ENCODE measurements at places on chromosomes 7 and 10.

GRCh38 chr7:68216051-68216450 lies 1219.4 kb downstream of the TYW1 start:
- DNase-seq: no peak

GRCh38 chr7:140230516-140230860 lies 53.7 kb upstream of the KDM7A start:
- DNase-seq: no peak

- no peak for DNase-seq
Observed at GRCh38 chr10:78383378-78384048, 349.9 kb downstream of the RPS24 start.

GRCh38 chr7:47333959-47334358 lies 248.0 kb downstream of the TNS3 start:
- DNase-seq: no peak

DNA sequence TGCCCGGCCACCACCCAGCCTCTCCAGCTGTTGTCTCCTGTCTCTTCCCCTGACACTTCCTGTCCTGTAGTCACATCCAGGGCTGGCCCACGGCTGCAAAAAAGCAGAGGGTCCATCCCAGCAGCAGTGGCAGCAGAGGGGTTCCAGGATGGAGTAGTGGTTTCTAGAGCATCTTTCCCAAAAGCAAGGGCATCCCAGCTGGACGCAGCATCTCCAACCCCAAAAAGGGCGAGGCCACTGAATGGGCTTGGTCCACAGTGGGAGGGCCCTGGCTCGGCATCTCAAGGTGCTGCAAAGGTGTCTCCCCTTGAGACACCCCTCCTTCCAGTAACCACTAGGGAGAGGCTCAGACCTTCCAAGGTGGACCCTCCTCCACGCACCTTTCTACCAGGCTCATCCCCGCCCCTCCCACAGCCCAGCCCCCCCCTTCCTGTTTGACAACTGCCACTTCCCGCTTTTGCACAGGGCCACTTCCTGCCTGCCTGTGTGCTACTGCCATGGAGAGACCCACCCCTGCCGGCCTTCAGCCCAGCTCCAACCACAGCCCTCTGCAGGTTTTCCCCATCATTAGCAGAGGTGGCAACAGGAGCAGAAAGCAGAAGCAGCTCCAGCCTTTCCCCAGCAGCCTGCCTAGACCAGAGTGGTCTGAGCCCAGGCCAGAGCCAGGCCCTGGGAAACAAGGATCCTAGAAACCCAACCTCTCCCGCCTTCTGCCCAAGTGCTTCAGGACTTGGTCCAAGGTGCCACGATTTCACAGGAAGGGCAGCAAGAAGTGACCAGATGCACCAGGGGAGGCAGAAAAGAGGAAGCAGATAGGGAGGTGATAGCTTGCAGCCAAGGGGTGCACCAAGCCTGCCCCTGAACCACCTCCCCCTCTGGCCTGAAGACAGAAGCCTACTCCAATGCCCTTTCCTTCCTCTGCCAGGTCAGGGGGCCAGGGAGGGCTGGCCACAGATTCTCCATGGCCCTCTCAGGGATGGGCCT lies 8.6 kb downstream of the CAMK2G start:
- DNase-seq: no peak

- DNase-seq: no peak
Observed at GRCh38 chr7:65892835-65893234, 20.0 kb downstream of the VKORC1L1 start.

GRCh38 chr7:112876877-112877276 lies 86.7 kb upstream of the TMEM168 start:
- DNase-seq: no peak

DNA sequence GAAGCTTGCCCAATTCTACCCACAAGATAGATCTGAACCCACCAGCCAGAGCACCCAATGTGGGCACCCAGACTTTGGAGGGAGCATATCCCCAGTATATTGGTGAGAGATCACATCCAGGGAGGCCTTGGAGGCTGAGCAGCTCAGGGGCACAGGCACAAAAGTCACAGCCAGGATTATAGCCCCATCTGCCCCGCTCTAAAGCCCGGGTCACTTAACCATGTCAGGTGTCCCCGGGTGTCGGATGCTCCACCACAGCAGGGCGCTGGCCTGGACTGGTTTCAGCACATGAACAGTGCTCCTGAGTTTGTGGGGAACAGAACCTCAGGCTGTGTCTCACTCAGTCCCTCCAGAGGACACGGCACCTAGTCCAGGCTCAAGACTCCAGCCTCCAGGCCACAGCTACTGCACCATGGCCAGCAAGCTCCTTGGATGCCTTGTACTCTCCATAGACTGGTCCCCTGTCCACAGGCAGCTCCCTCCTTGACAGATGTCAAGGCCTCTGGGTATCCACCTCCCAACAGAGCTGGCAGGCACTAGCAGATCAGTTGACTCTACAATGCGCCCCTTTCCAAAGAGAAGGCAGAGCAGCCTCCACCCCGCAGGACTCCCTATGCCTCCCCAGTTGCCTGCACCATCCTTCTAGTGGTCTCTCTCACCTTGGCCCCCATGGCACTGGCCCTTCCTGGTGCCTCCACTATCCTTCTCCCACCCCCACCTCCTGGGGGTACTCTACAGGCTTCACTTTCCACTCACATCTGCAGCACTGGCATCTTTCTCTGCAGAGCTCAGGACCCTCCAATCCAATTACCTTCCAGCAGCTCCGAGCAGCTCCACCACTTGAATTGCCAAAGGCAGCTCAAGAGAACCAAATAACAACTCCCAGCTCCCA lies 306.0 kb downstream of the GRID1 start:
- DNase-seq: no peak

GRCh38 chr7:11021468-11021867 lies 47.8 kb downstream of the PHF14 start:
- peak; percentile 15 for DNase-seq

DNA sequence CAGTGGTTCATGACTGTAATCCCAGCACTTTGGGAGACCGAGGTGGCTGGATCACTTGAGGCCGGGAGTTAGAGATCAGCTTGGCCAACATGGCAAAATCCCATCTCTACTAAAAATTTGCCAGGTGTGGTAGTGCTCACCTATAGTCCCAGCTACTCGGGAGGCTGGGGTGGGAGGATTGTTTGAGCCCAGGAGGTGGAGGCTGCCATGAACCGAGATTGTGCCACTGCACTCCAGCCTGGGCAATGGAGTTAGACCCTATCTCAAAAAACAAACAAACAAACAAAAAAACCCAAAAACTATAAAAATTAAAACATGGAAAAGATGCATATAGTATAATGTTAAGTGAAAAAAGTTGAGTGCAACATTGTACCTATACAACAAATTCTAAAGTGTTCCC lies 81.4 kb downstream of the AKR1D1 start:
- no peak for DNase-seq

DNA sequence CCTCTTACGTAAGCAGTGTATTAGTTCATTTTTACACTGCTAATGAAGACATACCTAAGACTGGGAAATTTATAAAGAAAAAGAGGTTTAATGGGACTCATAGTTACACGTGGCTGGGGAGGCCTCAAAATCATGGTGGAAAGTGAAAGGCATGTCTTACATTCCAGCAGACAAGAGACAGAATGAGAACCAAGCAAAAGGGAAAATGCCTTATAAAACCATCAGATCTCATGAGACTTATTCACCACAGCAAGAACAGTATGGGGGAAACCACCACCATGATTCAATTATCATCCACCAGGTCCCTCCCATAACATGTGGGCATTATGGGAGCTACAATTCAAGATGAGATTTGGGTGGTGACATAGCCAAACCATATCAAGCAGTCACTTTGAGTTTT lies 126.3 kb upstream of the CXCL12 start:
- DNase-seq: no peak

Measured in brain (organoid and tissue), 16 donors.